ENCODE measurements at places on chromosomes 11 and 22.

- DNase-seq, result peak; percentile 99
Observed at GRCh38 chr11:74138572-74138971, 32.2 kb downstream of the C2CD3 start.

GRCh38 chr22:42928969-42929837 is 72.1 kb upstream of the ARFGAP3 start:
- DNase-seq, result no peak

DNA sequence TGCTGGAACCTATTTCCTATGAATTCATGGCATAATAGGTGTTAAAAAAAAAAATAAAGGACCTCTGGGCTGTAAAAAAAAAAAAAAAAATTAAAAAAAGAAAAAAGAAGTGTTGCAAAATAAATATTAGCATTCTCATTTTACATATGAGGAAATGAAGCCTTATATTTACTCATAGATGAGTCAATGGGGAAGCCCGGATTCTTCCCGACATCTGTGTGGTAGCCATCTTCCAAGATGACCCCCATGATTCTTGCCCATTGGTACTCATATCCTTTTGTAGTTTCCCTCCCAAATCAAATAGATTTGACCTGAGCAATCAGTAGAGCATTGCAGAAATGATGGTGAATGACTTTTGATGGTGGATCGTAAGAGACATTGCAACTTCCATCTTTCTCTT is 3.0 kb upstream of the SWAP70 start:
- DNase-seq, result peak; percentile 10

DNA sequence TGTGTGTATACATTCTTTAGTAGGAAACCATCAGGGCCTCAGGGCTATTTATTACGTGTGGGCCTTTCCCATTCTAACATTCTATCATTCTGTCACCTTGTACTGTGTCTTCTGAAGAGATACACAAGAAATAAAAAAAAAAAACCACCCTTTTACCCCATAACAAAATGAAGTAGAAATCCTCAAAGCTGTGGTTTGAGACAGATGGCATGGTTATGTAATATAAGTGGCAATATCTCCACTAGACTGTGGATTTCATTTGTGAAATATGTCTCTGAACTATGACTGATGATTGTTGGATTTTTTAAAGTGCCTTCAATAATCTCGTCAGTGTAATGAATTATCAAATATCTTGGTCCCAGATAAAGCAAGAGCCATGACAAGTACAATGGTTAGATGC is 150.0 kb upstream of the BLID start:
- no peak for DNase-seq

GRCh38 chr22:21612858-21613257 is 17.0 kb downstream of the YDJC start:
- no peak for DNase-seq

DNA sequence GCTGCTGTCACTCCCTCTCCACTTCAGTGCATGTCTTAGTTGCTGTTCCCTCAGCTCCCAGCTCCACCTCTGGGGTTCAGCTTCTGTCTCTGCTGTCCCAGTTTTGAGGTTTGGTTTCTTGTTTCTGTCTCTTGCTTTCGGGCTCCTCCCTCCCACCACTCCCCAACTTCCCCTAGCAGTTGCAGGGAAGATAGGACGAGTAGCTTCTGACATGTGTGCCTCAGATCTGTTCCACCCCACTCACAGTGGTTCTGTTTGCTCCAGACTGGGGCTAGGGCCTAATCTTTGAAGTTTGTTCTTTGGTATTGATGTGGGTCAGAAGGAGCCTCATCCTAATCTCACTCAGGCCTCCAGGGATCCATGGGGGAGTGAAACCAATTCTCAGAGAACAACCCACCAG is 2.6 kb upstream of the RRM1 start:
- DNase-seq, result no peak

DNA sequence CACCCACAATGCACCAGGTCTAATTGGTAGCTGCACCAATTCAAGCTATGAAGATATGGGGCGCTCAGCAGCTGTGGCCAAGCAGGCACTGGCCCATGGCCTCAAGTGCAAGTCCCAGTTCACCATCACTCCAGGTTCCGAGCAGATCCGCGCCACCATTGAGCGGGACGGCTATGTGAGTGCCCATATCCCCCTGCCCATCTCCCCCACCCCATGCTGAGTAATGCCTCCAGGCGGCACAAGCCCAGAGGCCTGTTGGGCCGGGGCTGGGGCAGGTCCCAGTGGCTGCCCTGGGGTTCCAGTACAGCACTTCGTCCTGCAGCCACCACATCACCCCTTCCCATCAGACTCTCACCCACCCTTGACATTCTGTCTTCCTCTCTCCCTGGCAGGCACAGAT is 21.5 kb downstream of the POLR3H start:
- DNase-seq, result no peak

- peak; percentile 14 for DNase-seq
Observed at GRCh38 chr11:15197696-15198095, 83.0 kb downstream of the INSC start.

GRCh38 chr11:8332196-8332595 is 68.5 kb upstream of the LMO1 start:
- DNase-seq, result no peak

DNA sequence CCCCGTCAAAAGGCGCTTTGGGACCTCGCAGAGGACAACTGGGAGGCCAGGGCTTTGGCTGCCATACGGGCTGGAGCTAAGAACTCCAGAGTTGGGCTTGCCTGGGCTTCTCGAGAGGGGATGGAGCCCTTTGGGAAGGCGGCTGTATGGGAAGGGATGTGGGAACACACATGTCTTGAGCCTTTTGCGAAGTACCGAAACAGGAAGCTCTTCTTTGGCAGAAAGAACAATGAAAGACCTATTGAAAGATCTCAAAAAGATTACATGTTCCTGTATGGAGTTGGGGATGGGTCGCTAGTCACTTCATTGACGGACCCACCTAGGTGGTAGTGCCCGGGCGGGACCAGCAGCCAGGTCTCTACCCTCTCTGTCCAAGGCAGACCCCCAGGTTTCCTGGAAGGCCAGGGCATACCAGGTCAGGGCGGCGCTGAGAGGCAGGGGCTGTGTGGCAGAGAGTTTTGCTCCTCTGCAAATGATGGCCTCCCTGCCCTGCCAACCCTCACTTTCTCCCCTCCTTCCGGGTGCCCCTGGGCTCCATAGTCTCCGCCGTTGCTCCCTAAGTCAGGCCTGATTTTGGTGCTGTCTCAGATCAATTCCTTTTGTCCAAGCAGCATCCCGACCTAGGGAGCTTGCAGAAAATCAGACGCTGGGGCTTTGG is 1.0 kb downstream of the ST14 start:
- no peak for DNase-seq

GRCh38 chr22:44455963-44456358 is 42.1 kb downstream of the RTL6 start:
- no peak for DNase-seq

- DNase-seq, result peak; percentile 74
Observed at GRCh38 chr11:111454561-111455192, 57.5 kb downstream of the BTG4 start.

- no peak for DNase-seq
Observed at GRCh38 chr22:25029181-25029580, 76.7 kb downstream of the KIAA1671 start.

DNA sequence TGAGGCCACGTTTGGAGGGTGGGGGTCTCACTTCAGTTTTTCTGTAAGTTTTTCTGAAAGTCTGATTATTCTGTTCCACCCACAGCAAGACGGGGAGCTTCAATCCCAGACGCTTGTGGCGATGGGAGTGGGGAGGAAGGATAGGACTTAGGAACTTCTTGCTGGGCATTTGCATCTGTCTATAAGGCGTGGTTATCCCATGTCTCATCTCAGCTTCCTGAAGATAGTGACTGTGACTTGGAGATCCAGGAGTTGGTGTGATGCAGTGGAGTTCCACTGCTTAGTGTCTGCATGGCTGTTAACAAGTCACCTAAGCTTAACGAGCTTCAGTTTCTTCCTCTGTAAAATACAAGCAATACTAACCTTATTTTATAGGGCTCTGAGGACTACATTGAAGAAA is 58.9 kb upstream of the BARX2 start:
- DNase-seq, result no peak

- DNase-seq, result peak; percentile 32
Observed at GRCh38 chr11:13942971-13943381, 19.5 kb upstream of the SPON1 start.

DNA sequence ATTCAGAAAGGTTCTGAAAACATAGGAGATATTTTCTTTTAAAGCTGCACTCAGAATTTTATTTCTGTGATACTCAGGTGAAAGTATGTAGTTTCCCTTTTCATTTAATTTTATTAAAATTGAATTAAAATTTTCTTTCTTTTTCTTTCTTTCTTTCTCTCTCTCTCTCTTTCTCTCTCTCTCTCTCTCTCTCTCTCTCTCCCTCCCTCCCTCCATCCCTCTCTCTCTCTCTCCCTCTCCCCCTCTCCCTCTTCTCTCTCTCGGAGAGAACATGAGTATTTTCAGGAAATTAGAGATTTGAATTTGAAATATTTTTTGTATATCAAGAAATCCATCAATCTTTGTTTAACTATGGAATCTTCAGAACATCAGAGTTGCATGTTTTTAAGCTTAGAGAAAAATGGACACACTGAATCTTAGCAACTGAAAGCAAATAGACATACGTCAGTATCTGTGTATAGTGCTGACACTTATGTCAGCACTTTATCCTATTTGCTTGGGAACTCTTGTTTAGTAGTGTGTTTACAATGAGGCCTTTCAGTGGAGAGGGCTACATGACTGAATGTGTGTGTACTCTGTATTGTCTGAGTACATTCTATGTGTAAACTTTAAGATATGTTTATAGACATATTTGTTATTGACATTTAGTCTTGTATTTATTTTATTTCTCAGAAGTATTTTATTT is 44.5 kb downstream of the PDE3B start:
- DNase-seq, result no peak

- DNase-seq, result peak; percentile 68
Observed at GRCh38 chr11:108926171-108926840, 261.4 kb downstream of the DDX10 start.

DNA sequence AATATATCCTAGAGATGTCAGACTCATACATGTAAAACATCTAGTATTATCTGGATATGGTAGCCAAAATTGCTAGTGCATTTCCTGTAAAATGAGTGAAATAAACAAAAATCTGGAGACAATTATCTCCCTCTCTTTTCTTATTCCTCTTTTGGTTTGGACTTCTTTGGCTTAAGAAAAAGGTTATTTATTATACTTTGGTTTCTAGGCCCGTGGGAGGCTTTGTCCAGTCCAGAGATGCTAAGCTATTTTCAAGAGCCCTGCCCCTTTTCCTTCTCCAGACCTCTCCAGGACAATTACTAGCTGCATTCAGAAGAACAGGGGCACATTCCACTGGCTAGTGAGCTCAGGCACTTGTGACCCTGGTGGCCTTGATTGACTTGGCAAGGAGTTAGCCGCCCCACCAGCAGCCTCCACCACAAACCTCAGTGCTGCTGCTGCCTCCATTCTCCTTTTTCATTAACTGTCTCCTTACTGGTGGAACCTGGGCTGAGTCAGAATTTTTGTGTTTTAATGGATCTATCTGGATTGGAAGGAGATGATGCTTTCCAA is 747.3 kb upstream of the TENM4 start:
- no peak for DNase-seq

DNA sequence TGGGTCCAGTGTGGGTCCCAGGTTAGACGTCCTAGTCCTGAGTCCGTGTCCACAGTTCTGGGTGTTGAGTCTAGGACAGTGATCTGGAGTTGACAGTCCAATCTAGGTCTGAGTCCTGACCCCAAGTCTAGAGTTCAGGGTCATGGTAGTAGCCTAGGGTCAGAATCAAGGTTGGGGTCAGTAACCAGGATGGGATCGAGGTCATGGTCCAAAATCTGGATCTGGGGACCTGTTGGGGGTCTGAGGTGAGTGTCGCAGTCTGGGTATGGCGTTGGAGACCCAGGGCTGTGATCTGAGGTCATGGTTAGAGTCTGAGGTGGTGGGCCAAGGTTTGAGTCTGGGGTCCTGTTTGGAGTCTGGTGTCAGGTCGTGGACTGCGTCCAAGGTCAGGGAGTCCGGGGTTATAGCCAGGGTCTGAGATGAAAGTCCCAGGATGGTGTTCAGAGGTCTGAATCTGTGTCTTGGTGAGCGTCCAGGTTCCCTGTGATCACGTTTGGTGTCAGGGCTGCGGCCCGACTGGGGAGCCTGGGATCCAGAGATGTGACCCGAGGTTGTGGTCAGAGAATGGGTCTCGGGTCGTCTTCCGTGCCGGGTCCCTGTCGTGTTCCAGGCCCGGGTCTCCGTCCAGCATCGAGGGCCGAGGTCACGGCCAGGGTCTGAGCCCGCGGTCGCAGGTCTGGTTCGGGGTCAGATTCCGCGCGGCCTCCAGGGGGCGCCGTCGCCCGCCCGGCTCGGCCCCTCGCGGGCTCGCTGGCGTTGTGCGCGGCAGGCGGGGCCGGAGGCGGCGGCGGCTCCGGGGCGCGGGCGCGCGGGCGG is 432 bp upstream of the GRK2 start:
- DNase-seq, result peak; percentile 55

DNA sequence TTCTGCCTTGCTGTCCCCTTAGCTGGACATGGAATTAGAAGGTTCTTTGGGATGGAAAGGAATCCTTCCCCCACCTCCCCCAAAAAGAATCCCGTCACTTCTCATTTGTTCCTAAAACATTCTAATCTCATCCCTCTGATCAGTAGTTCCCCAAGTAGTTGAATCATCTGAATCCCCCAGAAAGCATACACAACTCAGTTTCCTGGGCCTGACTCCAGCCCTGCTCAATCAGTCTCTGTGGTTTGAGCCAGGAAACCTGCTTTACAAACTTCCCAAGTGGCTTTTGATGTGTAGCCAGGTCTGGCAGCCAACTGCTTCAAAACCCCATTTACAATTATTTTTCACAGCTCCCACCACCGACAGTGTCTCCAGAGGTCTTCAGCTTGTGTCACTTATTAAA is 20.2 kb downstream of the C22orf31 start:
- peak; percentile 74 for DNase-seq

DNA sequence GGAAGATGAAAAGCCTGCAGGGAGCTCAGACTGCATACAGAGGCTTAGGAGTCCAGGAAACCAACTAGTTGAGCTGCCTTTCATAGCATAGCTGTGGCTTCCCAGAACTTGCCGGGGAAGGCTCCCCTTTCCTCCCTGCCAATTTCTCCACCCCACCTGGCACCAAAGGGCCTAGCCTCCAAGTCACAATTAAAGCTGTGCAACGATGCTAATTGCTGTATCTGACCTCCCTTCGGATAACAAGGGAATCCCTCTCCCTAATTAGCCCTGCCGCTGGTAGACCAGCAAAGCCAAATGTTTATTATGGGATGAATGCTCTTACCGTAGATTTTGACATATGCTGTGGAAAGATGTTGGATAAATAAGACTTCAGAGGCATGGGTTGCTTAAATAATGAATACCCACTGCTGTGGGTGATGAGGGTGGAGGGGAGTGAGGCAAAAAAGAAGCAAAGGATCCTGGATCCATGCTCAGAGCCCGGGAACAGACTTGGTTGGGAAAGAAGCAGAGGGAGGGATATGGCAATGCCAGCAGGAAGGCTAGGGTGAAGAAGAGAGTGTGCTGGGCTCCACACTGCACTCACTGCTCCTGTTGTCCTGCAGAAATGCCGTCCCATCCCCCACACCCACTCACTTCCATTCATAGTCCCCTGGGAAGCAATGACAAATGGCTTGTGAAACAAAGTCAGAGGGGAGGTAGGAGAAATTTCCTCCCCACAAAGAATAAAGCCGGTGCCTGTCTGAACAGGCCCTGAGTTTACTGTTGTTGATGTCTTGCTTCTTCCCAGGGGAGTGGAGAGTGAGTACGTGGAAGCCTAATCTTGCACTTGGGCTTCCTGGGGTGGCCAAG is 608.1 kb upstream of the CADM1 start:
- no peak for DNase-seq

GRCh38 chr22:25566898-25567235 is 2.4 kb downstream of the GRK3 start:
- no peak for DNase-seq

GRCh38 chr11:134915212-134915611 is 503.2 kb upstream of the B3GAT1 start:
- no peak for DNase-seq

- DNase-seq, result no peak
Observed at GRCh38 chr11:6489306-6489705, 7.8 kb upstream of the DNHD1 start.
